H4 (cell line): ENCODE measurements at places on chromosomes 11 and 22.

GRCh38 chr11:45556851-45557707, 108.3 kb downstream of the CHST1 start:
- peak; percentile 46 for DNase-seq

- DNase-seq = no peak
Measured at GRCh38 chr11:9208726-9209501, 56.2 kb downstream of the DENND5A start.

DNA sequence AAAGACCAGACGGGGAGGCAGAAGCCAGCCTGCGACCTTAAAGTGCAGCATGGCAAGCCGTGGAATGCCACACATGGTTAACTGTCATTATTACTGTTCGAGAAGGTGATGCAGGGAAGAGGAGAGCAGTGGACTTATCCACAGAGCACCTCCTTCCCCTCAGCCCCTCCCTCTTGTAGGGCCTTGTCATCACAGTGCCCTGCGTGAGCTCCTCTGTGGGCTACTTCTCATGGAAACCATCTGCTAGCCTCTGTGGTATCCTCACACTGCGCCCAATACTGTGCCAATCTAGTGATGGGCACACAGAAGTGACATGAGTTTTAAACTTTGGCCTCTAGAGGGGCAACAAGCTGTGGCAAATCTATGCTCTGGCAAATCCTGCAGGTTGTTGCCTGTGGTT, 18.2 kb upstream of the CCDC134 start:
- DNase-seq = no peak

DNA sequence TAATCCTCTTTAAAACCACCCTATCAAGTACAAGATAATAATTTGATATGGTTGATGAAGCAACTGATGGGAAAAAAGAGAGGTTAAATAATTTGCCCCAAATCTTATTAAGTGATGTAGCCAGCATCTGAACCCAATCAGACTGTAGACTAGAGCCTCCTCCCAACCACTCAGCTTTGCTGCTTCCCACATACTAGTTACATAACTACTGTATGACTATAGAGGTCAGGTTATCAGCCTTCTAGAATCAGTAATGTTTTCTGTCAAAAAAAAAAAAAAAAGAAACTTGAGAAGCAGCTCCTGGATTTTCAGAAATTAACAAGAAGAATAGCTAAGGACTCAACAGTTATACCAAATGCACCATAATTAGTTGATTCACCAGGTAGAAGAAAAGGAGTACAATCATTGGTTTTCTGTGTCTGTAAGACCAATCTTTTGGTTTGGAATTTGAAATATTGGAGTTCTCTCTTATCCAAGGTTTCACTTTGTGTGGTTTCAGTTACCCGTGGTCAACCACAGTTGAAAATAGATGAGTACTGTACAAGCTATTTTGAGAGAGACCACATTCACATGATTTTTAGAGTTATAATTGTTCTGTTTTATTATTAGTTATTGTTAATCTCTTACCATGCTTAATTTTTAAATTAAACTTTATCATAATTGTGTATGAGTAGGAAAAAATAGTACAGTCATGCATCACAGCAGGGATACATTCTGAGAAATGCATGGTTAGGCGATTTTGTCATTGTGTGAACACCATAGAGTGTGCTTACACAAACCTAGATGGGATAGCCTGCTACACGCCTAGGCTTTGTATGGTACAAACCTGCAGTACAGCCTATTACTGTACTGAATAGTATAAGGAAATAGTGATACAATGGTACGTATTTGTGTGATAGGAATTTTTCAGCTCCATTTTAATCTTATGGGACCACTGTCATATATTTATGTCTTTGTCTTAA, 72.2 kb downstream of the PDHX start:
- peak; percentile 57 for DNase-seq

GRCh38 chr11:221539-221938, 14.0 kb downstream of the RIC8A start:
- no peak for DNase-seq

DNA sequence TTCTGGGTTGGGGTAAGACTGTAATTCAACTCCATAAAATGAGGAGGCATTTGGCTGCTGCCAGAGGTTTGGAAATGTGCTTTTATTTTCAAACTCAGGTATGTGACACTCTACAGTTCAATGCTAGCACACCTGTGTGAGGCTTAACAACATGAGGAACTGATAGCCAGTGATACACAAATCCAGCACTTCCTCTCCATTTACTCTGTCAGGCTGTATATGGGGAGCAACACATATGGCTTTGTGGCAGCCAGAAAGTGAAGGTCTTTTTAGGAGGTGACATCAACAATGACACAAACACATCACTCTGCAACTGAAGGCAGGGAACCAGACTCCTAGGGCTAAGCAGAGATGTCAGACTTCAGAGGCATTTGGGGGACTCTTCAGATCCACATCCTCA, 4.6 kb upstream of the LYVE1 start:
- DNase-seq = no peak

DNA sequence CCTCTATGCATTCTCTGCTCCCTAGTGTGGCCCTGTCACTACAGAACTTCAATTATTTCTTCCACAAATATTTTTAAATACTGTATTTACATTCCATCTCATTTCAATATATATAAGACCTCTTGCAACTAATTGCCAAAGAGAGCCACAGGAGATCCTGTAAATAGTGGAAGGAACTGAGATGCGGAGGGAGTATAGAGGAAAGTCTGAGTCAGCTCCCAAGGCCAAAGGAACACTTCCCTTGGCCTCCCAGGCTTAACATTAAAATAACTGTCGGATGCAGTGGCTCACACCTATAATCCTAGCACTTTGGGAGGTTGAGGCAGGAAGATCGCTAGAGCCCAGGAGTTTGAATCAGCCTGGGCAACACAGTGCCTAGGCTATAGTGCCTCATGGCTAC, 31.2 kb downstream of the RBFOX2 start:
- DNase-seq = no peak

DNA sequence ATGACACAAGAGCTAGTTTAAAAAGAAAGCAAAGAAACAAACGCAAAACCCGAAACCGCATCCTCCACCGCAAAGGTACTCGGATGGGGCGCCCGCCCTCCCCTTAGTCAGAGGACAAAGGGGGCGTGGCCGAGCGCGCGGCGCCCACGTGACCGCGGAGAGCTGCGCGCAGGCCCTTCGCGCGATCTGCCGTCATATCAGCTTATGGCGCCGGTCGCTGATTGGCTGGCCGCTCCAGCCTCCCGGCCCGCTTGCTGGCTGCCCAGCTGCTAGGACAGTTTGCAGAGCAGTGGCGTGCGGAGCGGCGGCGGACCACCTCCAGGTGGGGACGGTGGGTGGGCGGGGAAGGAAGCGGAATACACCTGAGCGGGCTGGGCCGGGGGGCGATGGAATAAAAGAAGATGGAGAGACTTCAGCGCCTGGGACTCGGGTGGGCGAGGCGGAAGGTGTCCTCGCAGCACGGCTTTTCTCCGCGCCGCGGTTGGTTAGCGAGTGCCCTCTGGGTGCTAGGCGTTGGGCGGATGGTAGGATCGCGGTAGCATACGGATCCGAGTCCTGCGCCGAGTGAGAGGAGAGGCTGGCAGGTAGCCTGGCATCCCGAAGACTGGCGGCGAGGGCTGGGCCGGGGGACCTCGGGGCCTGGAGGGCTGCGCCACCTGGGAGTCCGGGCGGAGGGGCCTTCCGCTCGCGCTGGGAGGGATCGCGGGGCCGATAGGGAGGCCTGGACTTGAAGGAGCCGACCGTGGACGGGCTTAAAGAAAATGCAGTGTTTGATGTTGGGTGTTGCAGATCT, at the start of gene SC5D:
Gene SC5D (plus strand): TSS at position 277 of the 793 bp plus-strand sequence. CDS start 10,605 bp downstream, outside the sequence.
- DNase-seq = peak; percentile 90

- no peak for DNase-seq
Measured at GRCh38 chr22:23553924-23554870, 25.9 kb downstream of the IGLL1 start.

GRCh38 chr11:37313266-37313665, 715.2 kb upstream of the RAG2 start:
- DNase-seq = no peak

- no peak for DNase-seq
Measured at GRCh38 chr11:131823772-131824171, 453.4 kb downstream of the NTM start.
